ENCODE measurements at places on chromosomes 6 and 20.

DNA sequence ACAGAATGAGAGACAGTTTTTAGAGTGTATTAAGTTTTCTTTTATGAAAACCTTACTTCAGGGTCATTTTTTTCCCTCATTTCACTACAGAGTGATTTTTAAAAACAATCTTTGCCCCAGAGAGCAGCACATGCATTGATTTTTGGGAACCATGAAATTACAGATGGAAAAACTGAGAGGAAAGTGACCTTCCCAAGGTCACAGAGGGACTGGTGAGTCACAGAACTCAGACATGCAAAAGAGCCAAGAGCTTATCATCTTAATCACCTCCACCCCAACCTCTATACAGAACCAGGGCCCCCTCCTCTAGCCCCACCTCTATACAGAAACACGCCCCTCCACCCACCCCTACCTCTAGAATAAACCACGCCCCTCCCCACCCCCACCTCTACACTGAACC is 10.7 kb downstream of the PXMP4 start:
- DNase-seq, result no peak

DNA sequence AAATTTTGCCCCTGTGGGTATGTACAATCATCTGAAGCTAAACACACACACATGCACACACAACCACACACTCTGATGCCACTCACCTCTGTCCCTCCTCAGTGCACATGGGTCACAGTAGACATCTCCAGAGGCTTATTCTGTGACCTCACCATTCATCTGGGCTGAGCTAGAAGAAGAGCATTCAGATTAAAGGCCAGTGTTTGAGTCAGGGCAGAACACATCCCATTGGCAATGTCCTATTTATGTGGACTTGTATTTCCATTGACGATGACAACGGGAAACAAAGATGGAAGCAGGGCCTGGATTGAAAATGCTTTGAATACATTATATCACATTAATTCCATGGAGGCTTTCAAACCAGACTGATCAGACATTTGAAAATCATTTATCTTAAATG is 26.8 kb upstream of the SLC22A23 start:
- no peak for DNase-seq

DNA sequence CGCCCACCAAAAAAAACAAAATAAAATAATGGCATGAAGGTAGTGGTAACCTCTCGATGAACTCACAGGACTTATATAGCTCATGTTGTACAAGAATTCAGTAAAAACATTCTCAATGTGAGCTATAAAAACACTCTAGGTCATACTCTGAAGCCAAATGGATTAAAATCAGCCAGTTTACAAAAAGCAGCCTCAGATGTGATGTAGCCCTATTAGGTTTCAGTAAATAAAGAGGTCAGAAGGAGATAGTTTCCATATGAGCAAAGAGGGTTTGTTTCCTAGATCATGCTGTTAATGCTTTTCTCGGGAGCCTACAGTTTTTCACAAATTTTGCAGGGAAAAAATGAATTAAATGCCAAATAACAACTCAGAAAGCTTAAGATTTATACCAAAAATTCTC is 319.5 kb upstream of the HSF2 start:
- no peak for DNase-seq

DNA sequence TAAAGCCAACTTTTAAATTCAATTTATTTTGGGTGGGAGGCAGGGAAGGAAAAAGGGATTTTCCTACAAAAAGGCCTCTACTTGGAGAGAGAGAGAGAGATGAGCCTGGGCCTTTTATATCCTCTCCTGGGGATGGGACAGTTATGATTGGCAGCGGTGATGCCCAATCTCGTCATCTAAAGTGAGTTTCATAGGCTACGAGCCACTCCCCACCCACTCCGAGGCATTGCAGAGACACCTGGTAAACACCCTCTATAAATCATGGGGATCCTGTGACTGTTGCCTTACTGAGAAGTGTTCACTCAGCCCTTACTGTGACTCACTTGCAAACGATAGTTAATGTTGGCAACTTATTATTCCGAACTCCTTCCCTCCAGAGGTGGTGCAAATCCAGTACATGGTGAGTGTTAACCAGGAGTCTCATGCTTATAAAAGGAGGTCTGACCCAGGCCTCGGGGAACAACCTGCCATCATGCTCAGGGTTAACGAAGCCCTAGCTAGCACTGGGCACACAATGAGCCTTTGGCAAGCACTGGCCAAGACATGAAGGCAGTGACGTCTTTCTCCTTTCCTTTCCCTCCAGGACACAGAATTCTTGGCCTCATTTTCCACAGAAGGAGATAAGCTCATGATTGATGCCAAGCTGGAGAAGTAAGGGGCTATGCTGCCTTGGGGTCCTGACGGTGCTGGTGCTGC is 20.5 kb downstream of the BPIFB4 start:
- no peak for DNase-seq

- no peak for DNase-seq
These were observed 149.7 kb downstream of the PLCB4 start for GRCh38 chr20:9218531-9218961.

DNA sequence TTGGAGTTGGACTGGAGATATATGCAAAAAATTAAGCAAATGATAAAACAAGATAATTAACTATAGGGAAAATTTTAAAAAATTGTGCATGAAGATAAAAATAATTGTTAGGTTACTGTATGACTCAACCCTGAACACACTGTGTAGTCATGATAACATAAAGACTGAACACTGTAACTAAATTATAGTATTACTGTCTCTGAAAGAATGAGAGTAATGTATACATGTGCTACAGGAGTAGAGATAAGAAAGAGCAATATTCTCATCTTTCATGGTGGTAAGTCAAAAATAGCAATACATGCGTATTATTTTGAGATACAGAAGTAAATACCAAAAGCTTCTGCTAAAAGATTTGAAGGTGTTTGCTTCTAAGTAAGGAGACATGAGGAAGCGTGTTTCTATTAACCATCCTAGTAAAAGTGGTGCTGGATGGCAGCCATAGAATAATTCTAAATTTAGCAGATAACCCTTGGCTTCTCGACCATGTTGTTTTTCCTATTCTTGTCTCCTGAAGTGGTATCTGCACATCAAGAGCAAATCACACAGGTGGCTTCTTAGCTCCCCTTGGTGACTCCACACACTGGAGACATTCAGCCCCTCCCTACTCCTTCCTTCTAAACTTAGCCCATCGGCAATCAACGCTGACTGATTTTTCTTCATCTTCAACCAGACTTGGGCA is 390.6 kb upstream of the PLCB4 start:
- DNase-seq, result no peak

GRCh38 chr20:51985013-51985415 is 182.7 kb upstream of the SALL4 start:
- no peak for DNase-seq

- no peak for DNase-seq
These were observed 15.5 kb upstream of the TPBG start for GRCh38 chr6:82348130-82348529.

DNA sequence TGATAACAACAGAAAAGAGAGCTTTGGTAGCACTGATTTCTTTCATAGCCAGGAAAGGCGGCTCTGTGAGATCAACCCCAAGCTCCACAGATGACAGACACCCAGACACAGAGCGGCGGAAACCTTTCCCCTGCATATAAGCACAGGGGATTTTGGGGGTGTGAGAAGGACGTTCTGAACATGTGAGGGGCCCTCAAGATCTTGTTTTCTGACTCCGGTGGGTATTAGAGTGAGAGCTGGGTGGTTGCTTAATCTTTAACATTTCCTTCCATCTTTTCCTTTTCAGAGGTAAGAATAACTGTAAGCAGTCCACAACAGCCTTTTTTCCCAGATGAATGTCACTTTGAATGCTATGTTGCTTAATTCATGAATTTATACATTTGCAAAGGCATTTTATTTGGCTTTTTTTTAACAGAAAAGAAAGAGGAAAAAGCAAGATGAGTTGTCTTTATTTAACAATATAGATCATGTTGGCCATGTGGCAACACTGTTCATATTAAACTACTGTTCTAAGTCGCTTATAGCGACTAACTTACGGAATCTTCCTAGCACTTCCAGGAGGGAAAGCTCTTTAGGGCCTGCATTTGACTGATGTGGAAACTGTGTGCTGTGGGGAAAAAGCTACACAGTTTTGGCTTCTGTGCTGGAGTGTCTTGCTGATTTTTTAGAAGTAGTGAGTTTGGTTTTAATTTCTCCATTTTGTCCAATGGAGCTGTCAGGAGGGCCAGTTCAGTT is 80.5 kb upstream of the NAA20 start:
- DNase-seq, result no peak

DNA sequence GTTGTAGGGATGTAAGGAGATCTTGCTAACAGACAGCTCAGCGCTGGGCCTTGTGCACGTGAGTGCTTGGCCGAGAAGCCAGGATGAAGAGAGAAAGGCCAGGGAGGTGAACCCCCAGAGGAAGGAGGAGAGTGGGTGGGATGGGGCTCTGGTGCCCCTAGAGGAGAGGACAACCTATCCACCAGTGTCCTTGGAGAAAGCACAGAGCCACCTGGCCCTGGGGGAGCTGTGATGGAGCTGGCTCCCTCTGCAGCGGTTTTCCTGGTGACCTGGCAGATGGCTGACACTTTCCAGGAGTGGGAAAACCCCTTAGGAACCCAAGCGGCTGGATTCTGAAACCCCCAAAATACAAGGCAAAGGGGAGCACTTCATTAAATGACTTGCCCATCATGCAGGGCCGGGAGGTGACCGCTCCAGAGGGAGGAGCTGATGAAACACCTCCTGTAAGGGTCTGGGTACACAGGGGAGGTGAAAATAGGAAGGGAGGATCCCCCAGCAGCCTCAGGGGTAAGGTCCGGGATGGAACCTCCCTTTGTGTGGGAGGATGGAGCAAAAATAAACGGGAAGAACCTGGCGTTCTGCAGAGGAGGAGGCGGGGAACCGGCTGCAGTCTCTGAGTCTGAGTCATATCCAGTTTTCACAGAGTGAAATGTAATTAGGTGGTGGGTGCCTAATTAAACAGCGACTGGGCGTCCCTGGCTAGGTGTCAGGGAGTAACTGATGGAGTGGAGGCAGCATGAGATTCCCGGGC is 80.4 kb downstream of the SULF2 start:
- no peak for DNase-seq

GRCh38 chr6:55678330-55679224 is 99.6 kb upstream of the HMGCLL1 start:
- no peak for DNase-seq

DNA sequence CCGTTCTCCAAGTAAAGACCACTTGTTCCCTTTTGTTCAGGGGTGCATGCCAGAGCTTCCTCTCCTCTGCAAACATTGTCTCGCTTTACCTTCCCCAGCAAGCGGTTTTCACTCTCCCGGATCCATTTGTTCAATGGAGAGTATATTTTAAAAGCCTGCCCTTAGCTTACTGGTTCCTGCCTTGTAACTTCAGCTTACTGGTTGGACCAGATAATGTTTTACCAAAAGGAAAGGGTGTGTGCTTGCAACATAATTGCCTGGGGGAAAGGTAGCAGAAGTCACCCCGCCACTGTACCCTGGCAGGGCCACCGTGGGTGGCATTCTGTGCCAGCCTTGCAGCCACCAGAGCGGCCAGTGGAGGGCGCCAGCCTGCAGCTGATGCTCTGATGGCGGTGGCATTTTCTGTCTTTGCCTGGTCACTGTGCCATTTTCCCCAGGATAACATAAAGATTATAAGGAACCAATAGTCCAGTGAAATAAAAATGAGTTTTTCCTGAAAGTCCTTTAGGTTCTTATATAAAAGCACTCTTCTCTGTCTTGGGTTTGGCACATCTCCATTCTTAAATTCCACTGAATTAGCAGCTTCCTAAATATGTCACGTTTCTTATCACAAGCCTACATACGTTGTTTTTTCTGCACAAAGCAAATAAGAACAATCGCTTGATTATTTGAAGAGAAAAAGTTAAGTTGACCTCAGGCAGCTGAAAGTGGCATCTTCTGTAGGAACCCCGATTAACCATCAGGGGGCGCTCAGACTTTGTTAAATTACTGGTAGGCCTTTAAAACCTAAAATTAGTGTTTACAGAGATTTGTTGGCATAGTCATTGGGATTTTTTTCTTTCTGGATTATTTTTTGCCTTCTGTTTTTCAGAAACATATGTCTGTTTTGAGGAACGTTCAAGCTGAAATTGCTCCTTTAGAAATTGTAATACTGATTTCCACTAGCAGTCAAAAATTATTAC is 67.4 kb upstream of the XRN2 start:
- DNase-seq, result peak; percentile 64

GRCh38 chr6:36650848-36651478 is 27.6 kb upstream of the CDKN1A start:
- no peak for DNase-seq

- DNase-seq, result no peak
These were observed 149.9 kb downstream of the RPS12 start for GRCh38 chr6:132964101-132964867.
